ENCODE measurements at places on chromosomes 1 and 21.

DNA sequence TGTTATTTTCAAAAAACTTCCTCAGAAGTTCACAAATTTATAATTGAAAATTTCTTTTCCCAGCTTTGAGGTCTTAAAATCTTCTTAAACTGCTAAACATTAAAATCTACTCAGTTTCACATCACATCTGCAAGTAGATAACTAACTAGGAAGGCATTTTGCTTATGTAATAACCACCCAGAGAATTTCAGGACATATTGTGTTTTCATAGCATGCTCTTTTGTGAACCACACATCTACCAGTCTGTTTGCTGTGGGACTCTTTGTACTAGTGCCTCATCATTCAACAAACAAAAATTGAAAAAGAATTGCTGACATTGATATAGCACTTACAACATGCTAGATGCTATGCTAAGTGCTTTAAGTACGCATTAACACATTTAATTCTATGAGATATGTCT is 31.6 kb upstream of the C1orf146 start:
- DNase-seq = no peak

- DNase-seq = no peak
These were observed 112.8 kb downstream of the RIPK4 start for GRCh38 chr21:41653954-41654491.

DNA sequence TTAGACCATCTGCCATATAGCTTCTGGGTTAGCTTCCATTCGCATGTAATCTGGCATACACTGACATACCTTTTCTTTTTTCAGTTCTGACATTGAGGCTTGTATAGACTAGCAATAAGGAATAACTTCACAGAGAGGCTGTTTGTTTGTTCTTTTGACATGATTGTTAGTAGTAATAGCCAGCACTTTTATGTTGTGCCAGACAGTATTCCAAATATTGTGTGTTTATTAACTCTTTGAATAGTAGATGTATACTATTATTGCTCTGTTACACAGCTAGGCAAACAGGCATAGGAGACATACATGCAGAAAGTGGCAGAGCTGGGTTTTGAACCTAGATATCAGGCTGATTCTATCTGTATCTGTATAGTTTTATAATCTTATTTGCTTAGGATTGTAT is 12.6 kb downstream of the SMG7 start:
- no peak for DNase-seq

- DNase-seq = no peak
These were observed 413.9 kb downstream of the RPS6KC1 start for GRCh38 chr1:213464786-213465460.

DNA sequence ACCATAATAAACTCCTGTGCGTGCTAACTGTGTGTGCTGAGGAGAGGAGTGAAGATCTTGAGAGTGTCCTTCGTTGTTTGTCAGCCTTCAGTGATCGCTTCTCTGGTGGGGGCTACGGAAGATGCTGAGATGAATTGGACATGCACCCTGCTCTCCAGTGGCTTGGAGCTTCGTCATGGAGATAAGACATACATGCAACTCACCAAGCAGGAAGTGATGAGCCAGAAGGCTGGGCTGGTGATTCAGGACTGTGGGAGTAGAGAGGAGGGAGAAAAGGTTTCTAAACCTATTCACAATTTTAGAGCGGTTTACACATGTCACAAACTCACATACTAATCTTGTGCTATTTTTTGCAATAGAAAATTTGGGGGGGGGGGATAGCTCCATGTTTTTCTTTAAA is 128.9 kb upstream of the ADAR start:
- DNase-seq = peak; percentile 77

DNA sequence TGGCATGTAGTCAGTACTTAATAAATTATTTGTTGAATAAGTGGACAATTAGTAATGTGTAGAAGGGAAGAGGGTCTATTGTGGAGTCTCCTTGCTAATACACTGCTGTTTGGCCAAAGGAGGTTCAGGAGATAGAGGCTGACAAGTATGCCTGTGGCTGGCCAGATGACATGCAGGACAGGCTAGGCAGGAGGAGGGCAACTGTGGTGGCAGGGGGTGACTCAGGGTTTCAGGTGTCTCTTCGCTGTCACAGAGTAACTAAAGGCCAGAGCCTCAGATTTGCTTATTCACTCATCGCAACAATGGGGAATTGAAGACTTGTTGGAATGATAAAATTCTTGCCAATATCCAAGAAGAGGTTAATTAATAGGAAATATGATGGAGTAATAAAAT is 33.1 kb downstream of the THRAP3 start:
- DNase-seq = no peak

- no peak for DNase-seq
These were observed 7.6 kb downstream of the SNRNP40 start for GRCh38 chr1:31289021-31289420.

DNA sequence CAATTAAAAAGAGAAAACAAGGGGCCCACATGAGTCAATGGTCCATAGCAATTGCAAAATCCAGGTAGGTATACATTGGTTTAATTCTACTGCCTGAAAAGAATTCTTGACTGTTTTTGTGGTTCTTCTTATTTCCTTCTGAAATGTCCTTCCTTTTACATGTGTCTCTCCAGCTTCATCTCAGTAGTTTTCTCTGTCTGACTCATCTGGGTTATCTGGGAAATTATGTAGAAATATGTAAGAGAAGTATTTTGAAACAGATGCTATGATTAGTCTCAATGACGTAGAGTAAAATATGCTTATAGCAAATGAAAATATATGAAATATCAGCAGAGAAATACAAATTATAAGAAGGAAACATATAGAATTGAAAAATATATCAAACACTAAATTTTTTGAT is 953.2 kb downstream of the BRINP3 start:
- no peak for DNase-seq

DNA sequence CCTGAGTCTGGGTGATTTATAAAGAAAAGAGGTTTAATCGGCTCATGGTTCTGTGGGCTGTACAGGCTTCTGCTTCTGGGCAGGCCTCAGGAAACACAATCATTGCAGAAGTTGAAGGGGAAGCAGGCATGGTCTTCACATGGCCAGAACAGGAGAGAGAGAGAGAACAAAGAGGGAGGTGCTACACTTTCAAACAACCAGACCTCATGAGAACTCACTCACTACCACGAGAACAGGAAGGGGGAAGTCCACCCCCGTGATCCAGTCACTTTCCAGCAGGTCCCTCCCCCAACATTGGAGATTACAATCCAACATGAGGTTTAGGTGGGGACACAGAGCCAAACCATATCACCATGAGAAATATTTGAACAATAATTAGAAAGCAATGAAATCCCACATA is 222.9 kb downstream of the FAM72C start:
- DNase-seq = no peak

- no peak for DNase-seq
These were observed 54.0 kb downstream of the KIAA0040 start for GRCh38 chr1:175138579-175138978.

GRCh38 chr1:53031732-53032131 is 30.3 kb upstream of the PODN start:
- no peak for DNase-seq

DNA sequence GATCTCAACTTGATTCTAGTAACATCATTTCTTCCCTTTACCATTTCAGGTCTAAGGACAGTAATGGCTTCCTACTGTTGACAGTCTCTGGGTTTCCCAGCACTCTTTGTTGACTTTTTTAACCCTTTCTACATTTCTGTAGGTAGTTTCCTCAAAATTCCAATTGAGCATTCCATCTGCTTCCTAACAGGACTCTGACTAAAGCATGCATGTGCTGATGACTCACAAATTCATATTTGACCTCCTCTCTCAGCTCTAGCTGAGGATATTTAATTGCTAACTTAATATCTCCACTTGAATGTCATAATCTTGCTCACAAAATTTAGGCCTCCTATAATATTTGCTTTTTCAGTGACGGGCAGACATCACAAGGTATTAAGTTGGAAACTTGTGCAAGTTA is 93.3 kb upstream of the ZNHIT6 start:
- DNase-seq = no peak

- no peak for DNase-seq
These were observed 220.9 kb downstream of the ATG4C start for GRCh38 chr1:63004868-63005267.

GRCh38 chr1:107840725-107841124 is 124.3 kb downstream of the VAV3 start:
- no peak for DNase-seq

- DNase-seq = no peak
These were observed 147.5 kb downstream of the TSEN15 start for GRCh38 chr1:184199036-184199435.

DNA sequence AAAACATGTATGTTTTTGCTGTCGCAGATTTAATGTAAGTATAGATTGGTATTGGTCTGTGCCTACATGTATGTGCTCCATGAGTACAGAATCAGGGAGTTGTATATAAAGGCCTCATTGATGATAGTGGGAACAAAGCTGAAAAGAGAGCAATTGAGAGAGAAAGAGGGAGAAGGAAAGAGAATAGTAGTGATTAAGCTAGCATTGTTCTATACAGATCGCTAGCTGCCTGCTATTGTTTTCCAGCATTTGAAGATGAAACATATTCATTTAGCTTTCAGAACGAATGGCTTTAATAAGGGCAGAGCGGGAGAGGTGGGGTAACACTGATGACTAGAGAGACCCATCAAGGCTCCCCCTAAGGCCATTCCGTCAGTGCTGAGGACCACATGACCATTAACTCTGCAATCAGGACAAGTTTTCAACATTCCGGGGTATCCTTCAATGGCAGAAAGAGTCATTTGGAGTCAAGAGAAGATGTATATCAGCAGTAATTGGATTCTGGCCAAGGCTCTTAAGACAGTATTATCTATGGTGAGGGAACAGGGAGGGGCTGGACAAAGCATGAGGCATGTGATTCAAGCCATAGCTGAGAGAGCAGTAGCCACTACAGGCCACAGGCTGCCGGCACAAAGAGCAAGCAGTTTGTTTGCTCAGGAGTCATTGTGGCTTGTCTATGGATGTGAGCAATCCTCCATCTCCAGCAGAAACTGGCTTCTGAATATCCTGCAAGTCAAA is 176.5 kb downstream of the PBX1 start:
- no peak for DNase-seq

DNA sequence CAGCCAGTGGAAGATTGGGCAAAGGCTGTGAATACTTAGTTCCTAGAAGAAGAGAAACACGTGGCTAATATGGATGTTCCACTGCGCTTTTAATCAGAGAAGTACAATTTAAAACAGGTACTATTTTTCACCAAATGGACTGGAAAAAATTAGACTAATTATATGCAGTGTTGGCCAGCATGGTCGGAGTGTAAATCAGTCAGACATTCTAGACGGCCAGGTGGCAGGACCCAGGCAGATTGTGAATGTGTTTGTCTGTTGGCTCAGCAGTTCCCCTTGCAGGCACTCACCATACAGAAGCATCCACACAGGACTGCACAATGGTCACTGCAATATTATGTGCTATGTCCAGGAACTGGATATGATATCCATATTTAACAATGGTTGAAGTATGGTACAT is 23.9 kb upstream of the SLC25A34 start:
- no peak for DNase-seq

GRCh38 chr1:204854286-204854685 is 16.4 kb upstream of the NFASC start:
- no peak for DNase-seq

DNA sequence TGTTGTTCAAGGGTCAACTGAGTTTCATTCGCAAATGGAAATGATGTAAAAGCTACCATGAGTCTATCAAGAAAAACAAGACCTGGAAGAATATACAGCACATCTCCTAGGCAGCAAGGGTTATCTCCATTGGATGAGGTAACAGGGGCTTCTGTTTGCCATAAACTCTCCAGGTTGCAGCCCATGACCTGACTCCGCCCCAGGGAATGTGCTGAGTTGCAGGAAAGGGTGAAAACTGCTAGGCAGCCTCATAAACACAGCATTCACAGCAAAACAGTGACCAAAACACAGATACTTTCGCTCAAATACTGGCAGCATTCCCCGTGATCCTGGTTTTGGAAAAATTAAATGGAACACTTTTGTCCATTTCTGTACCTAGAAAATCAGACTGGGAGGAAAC is 20.2 kb upstream of the ACTA1 start:
- no peak for DNase-seq

DNA sequence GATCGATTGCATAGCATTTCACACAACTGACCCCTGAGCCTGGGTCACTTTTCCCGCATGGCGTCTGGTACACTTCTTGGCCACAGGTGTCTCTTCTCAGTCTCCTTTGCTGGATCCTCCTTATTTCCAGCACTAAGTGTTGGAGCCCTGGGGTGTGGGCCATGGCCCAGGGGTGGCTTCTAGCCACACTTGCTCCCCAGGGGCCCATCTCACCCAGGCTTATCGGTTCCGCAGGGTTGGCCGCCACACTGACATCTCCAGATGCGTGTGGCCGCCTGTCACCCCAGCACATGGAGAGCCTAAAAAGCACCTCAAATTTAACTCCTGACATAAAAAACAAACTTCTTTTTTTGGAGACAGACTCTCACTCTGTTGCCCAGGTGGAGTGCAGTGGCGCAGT is 2.4 kb downstream of the THAP3 start:
- DNase-seq = no peak

GRCh38 chr1:17671314-17671705 is 83.8 kb upstream of the ACTL8 start:
- DNase-seq = no peak

- DNase-seq = no peak
These were observed 22.9 kb upstream of the CLSTN1 start for GRCh38 chr1:9846611-9847171.

- no peak for DNase-seq
These were observed 530.5 kb downstream of the PTBP2 start for GRCh38 chr1:97252076-97252475.

DNA sequence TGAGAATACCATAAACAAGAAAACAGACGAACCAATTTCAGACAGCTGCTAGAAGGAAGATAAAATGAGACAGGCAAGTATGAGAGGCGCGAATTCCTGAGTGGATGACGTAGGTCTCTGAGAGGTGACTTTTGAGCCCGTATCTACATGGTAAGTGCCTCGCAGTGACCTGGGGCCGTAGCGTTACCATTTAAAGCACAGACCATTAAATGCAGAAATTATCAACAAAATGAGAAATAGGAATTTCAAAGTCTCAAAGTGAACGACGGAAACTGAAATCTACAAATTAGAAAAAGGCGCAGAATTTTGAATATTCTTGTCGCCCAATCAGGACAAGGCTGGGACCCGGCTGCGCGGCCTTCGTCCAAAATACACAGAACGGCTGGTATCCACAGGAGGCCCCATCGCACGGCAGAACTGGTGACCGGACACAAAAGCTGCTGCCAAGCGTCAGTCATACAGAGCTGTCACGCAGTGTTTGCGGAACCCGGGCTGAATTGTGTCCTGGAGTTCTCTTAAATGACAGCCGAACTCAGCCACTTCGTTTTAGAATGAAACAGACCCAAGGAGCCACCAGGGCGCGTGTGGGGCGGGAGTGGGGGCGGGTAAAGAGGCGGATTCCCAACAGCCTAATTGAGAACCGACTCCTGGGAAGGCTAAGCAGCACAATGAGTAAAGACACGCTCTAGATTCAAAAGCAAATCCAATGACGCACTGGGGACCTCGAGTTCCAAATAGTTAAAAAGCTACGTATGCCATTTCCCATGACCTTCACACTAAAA is 13.8 kb upstream of the BOLA1 start:
- peak; percentile 85 for DNase-seq

DNA sequence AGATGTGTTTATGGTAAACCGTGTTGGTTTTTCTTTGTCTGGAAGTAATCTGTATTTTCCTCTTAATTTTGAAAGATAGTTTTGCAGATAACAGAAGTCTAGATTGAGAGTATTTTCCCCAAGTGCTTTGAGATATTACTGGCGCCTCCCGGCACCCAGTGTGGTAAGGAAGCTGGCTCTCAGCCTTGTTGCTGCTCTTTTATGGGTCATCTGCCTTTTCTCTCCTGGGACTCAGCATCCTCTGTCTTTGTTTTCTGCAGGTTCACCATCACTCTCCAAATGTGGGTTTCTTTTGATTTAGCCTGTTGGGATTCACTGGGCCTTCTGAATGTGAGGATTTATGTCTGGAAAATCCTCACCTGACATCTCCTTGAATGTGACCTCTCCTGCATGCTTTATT is 37.4 kb downstream of the POFUT2 start:
- no peak for DNase-seq

All from activated naive CD4-positive, alpha-beta T cell treated with anti-CD3 and anti-CD28 coated beads for 36 hours (primary cell).